Gastrocnemius medialis (tissue), 4 donors: ENCODE measurements at places on chromosomes 16 and 17.

GRCh38 chr17:72501404-72502370 lies 380.9 kb downstream of the SOX9 start:
- H3K27ac ChIP-seq, result no peak overlapping the region
- no peak overlapping the region for H3K4me3 ChIP-seq
- no peak for DNase-seq

GRCh38 chr17:44854192-44854591 lies 6.5 kb downstream of the HIGD1B start:
- no peak overlapping the region for H3K4me3 ChIP-seq
- H3K27me3 ChIP-seq, result no peaks in the 10 kb centered on the region
- H3K27ac ChIP-seq, result no peak overlapping the region
- DNase-seq, result no peak
- H3K4me1 ChIP-seq, result no peaks in the 10 kb centered on the region

DNA sequence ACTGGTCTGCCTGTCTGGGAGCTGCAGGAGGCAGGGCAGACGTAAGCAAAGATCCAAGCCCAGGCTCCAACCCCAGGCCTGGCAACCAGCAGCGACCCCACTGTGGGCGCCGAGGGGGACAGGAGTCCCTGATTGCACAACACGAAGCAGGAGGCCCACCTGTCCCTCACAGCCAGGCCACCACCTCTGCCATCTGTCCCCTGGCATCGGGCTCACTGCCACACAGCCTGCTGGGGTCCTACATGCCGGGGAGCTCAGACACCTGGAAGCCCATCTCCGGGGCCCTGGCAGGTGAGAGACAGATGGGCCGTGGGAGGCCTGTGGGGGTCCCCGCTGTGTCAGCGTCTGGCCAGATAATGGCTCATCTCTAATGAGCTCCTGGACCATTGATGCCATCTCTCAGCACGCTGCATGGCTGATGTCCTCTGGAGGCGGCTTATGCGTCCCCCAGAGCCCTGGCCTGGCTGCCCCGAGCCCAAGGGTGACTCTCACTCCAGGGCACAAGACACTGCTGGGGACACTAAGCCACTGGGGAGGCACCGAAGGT lies 11.3 kb upstream of the RASD1 start:
- no peaks in the 10 kb centered on the region for H3K36me3 ChIP-seq
- H3K4me1 ChIP-seq, result peaks cover 14% of the 10 kb centered on the region
- peak overlapping the region; percentile 54 for H3K27ac ChIP-seq
- no peaks in the 10 kb centered on the region for H3K27me3 ChIP-seq
- no peak for DNase-seq
- no peak overlapping the region for H3K4me3 ChIP-seq

- DNase-seq, result no peak
- no peaks in the 10 kb centered on the region for H3K27me3 ChIP-seq
- H3K27ac ChIP-seq, result no peak overlapping the region
- H3K4me3 ChIP-seq, result no peak overlapping the region
- H3K36me3 ChIP-seq, result no peaks in the 10 kb centered on the region
Measured at GRCh38 chr17:68699936-68700335, 98.8 kb upstream of the FAM20A start.

DNA sequence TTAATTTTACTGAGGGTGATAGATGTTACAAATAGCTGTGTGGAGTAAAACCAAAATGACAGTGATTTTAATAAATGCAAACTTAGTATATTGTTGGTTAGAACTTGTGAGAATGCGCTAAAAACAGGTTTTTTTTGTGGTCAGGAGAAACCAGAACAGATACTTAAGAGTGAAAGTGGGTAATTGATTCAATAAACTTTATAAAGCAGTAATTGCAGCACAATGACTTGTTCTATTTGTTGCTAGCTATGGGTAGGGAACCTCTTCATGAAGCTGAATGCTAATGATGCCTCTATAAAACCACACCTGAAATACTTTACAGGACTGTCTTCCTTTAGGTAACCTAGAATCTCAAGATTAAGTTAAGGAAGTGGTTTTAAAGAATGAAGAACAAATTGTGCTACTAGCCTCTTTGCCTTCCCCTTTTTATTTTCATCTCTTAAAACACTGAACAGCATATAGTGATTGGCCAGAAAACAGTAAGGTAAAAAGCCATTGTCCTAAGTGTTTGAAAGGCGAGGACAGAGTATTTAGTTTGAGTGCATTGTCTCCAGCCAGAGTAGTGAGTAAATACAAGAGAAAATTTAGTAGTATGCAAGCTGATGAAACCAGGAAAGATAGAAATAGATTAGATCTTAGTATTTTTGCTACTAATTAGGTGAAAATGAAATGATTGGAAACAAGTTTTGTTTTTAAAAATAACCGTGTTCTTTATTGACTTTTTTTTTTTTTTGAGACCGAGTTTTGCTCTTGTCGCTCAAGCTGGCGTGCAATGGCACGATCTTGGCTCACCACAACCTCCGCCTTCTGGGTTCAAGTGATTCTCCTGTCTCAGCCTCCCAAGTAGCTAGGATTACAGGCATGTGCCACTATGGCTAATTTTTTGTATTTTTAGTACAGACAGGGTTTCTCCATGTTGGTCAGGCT lies 6.0 kb downstream of the GGNBP2 start:
- H3K36me3 ChIP-seq, result peaks cover 8% of the 10 kb centered on the region
- H3K27me3 ChIP-seq, result no peaks in the 10 kb centered on the region
- peaks cover 67% of the 10 kb centered on the region for H3K4me1 ChIP-seq
- H3K4me3 ChIP-seq, result no peak overlapping the region

DNA sequence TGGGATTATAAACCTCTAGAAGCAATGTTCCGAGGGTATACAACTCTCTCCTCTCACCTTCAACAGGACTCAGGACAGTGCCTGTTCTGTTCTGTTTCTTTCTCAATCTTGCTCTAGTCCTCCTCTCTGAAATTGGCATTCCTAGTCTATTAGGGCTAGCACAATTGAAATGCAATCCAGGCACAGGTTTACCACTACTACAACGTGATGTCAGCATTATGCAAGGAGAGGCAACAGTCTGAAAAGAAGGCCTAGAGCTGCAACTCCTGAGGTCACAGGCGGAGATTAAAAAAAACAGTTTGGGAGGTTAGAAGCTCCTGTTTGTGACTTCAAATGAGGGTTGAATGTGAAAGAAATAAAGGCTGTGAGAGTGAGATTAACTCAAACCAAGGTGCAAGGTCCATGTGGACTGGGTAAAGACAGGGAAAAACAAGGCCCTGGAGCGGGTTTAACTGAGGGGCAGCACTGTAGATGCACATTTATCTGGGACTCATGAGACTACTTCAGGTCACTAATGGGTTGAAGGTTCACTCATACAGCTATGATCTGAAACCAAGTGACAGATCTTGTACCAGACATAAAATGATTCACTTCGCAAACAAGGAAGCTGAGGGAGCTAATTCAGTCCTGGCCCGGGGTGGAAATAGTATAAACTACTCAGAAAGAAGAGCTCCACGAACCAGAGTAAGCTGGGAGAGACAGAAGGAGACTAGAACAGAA lies 16.8 kb downstream of the AMFR start:
- H3K27ac ChIP-seq, result peak overlapping the region; percentile 77
- peaks cover 47% of the 10 kb centered on the region for H3K4me1 ChIP-seq
- H3K4me3 ChIP-seq, result no peak overlapping the region
- no peaks in the 10 kb centered on the region for H3K27me3 ChIP-seq
- H3K36me3 ChIP-seq, result peaks cover under 1% of the 10 kb centered on the region
